Small intestine (tissue), 16 donors: ENCODE measurements at places on chromosomes 4 and X. TPM values are rescaled to one million over a fixed set of nuclear protein-coding genes. Genes with fewer than 3 reads are reported as not detected.
A peak's percentile ranks its signal among the peaks of the same experiment; 100 is the strongest.

The ZNF157 gene
- 0.04 TPM for polyA plus RNA-seq

DNA sequence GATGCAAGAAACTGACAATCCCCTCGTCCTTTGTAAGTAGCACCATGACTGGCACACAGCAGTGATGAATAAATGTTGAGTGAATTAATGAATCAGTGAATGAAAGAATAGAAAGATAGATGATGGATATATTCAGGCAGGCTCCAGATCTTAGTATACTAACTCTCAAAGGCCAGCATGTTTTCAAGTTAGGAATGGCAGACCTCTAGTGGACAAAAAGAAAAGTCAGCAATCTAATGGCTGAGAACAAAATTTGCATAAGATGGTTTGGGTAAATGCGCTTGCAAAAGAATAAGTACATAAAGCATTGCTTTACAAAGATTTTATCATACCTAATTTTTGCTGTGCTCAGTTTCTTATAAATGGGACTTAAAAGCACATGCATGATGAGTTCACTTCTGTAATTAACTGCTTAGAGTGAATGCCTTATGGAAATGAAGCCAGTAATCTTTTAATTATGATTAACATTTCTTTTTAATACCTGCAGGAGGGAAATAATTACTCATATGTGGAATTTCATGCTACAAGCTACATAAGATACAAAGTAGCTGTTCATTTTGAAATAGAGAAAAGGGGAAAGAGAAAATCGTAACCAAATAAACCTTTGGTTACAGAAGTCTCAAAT is 126.9 kb upstream of the GPRIN3 start:
- peak; percentile 63 for DNase-seq

GRCh38 chr4:47427935-47428334 is 35.6 kb downstream of the COMMD8 start:
- no peak for DNase-seq

The CORIN gene
- polyA plus RNA-seq, result not detected

The PRSS12 gene
- polyA plus RNA-seq, result 12.7 TPM

- no peak for DNase-seq
Observed at GRCh38 chr4:99859618-99860017, 34.6 kb downstream of the LAMTOR3 start.

The CSAG3 gene
- not detected for polyA plus RNA-seq

DNA sequence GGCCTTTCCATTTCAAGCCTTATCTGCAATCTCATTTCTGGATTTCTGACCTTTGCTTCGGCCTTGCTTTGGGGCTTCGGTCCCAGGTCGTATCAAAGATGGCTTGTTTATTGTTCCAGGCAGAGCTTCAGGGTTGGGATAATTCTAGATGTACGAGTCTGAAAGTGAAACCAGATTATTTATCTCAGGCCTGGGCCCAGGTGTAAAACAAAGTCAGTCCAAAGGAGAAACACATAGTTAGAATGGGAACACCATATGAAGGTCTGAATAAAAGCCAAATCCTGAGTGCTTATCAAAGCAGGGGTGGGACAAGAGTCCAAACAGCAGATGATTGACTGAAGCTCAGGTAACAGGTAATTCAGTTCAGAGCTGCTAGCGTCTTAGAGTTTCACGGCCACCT is 17.1 kb downstream of the PRIMPOL start:
- DNase-seq, result peak; percentile 96

GRCh38 chr4:127500242-127500641 is 132.5 kb upstream of the INTU start:
- no peak for DNase-seq

- DNase-seq, result no peak
Observed at GRCh38 chr4:110503270-110504083, 27.5 kb downstream of the ENPEP start.

The CLCN5 gene
- polyA plus RNA-seq, result 4.5 TPM

The BEX3 gene
- 154 TPM for polyA plus RNA-seq

The OTC gene
- polyA plus RNA-seq, result 130 TPM

The VCX3A gene
- polyA plus RNA-seq, result not detected
